ENCODE measurements at places on chromosomes 1 and 21. TPM values are rescaled to one million over a fixed set of nuclear protein-coding genes. Genes with fewer than 3 reads are reported as not detected.

Gene CLCNKB
- total RNA-seq: 2.9 TPM

Gene LEPR
- total RNA-seq: 4.3 TPM

Gene METTL13
- 30.2 TPM for total RNA-seq

Gene APCS
- total RNA-seq: not detected

Gene FAM151A
- not detected for total RNA-seq

- H3K36me3 ChIP-seq: no peaks in the 10 kb centered on the region
- DNase-seq: no peak
- peaks cover 59% of the 10 kb centered on the region for H3K27me3 ChIP-seq
- no peak overlapping the region for H3K27ac ChIP-seq
- peaks cover 57% of the 10 kb centered on the region for H3K4me1 ChIP-seq
Measured at GRCh38 chr1:25774921-25775771, 24.8 kb upstream of the SELENON start.

DNA sequence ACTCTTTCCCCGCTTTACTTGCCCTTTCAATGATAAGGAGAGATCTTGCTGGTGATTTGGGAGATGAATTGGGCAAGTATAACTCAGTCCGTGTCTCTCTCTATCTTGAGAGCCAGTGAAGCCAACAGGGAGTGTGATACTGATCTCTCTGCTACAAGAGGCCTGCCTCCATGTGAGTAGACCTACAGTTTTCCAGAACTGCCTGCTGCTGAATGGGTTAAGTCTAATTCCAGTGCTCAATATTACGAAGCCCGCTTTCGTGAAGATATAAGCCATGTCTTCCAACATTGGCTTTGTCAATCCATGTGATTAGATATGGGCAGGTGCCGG, 92.6 kb downstream of the ADCY10 start:
- no peak overlapping the region for H3K4me3 ChIP-seq
- peaks cover 27% of the 10 kb centered on the region for H3K4me1 ChIP-seq
- no peaks in the 10 kb centered on the region for H3K36me3 ChIP-seq

DNA sequence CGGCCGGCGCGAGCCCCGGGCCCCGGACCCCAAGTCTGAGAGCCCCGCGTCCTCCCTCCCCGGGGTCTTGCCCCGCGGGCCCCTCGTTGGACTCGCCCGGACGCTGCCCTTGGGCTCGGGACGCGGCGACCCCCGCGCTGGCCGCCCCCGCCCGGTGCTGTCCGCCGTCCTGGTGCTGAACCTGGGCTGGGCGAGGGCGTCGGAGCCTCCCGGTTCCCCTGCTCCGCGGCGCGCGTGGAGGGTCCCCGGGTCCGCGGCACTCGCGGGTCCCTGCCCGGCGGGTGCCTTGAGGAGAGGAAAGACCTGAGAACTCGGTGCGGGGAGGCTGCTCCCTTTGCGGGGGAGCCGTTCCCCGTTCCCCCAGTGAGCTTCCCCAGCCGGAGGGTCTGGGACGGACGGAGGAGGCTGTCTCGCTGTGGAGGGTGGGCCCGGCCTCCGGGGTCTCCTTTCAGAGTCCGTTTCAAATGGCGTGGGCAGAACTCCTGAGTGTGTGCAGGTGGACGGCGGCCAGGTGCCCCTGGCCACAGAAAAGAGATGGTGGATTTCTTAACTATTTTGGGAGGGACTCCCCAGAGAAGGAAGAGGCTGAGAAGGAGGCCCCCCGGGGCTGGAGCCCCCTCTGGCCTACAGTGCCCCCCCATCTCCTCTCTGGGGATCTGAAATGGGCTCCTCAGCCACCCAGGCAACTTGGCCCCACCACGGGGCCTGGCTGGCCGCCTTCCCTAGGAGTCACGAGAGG, 595 bp downstream of the GABRD start:
- peaks cover 3% of the 10 kb centered on the region for H3K4me1 ChIP-seq
- no peak overlapping the region for H3K4me3 ChIP-seq
- peaks cover 88% of the 10 kb centered on the region for H3K27me3 ChIP-seq
- no peaks in the 10 kb centered on the region for H3K36me3 ChIP-seq
- no peak overlapping the region for H3K27ac ChIP-seq

GRCh38 chr1:117054068-117054467, 6.1 kb upstream of the TTF2 start:
- H3K36me3 ChIP-seq: no peaks in the 10 kb centered on the region
- peaks cover 14% of the 10 kb centered on the region for H3K4me1 ChIP-seq
- no peak overlapping the region for H3K27ac ChIP-seq
- no peak for DNase-seq

DNA sequence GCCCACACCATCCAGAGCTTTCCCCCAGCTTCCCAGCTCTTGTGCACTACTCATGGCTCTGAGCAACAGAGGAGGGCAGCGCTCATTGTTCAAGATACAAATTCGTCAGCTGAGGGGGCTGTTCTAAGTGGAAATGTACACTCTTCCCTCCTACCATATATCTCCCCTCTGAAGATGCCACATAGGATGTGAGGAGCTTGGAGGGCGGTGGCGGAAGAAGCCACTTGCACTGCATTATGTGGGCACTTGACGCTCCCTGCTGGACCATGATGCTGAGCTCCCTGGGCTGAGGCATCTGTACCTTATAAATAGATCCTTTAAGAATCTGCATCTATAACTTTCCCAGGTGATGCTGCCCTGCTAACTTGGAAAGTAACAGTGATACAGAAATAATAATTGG, 477.6 kb upstream of the DEPDC1 start:
- no peaks in the 10 kb centered on the region for H3K36me3 ChIP-seq
- no peaks in the 10 kb centered on the region for H3K27me3 ChIP-seq
- H3K27ac ChIP-seq: no peak overlapping the region
- peaks cover 11% of the 10 kb centered on the region for H3K4me1 ChIP-seq
- no peak for DNase-seq
- H3K4me3 ChIP-seq: no peak overlapping the region

DNA sequence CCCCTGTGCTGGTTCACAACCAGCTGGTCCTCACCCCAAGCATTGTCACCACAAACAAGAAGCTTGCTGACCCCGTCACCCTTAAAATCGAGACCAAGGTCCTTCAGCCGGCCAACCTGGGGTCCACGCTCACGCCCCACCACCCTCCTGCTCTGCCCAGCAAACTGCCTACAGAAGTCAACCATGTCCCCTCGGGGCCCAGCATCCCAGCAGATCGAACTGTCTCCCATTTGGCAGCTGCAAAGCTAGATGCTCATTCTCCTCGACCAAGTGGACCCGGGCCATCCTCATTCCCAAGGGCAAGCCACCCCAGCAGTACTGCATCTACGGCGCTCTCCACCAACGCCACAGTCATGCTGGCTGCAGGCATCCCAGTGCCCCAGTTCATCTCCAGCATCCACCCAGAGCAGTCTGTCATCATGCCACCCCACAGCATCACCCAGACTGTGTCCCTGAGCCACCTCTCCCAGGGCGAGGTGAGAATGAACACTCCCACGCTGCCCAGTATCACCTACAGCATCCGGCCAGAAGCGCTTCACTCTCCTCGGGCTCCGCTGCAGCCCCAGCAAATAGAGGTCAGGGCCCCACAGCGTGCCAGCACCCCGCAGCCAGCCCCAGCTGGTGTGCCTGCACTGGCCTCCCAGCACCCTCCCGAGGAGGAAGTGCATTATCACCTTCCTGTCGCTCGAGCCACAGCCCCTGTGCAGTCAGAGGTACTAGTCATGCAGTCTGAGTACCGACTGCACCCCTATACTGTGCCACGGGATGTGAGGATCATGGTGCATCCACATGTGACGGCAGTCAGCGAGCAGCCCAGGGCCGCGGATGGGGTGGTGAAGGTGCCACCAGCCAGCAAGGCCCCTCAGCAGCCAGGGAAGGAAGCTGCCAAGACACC, 40.6 kb downstream of the ZBTB17 start:
- no peak overlapping the region for H3K27ac ChIP-seq
- no peak overlapping the region for H3K4me3 ChIP-seq
- H3K27me3 ChIP-seq: no peaks in the 10 kb centered on the region

Data from mesothelial cell of epicardium (in vitro differentiated cells).